ENCODE measurements at places on chromosomes 4 and X. TPM values are rescaled to one million over a fixed set of nuclear protein-coding genes. Genes with fewer than 3 reads are reported as not detected.

DNA sequence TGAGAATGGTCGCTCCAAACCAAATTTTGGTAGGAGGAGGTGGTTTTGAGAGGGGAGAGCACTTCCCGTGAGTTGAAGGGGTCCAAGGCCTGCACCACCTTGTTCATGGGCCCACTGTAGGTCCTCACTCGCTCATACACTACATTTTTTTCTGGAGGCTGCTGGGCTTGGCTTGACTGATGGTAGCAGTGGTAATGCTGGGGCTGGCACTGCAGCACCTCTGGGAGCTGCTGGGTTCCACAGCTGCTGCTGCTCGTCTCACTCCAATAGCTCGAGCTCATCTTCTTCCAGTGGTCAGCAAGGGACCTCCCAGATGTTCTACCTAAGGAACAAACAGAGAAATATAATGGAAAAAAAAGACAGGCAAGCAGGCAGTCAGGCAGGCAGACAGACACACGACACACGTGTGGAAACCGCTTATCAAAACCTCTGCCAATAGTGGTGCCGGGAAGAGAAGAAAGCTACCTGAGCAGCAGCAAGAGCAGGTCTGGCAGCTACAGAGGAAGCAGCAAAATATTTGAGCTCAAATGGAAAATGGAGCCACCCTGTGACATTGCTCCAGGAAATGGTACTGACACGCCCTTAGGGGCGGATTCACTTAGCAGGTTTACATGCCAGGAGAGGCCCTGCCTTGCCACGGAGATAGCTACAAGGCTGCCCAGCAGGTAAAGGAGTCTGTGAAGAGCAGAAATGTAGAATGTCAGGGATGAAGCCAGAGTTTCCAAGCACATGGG lies at the start of gene POF1B:
Gene POF1B, minus strand, starts transcription at position 492 of the 734 bp plus-strand sequence. Its CDS starts 211 bp downstream, at position 281.
- H3K27ac ChIP-seq = no peak within 1 kb of the TSS

DNA sequence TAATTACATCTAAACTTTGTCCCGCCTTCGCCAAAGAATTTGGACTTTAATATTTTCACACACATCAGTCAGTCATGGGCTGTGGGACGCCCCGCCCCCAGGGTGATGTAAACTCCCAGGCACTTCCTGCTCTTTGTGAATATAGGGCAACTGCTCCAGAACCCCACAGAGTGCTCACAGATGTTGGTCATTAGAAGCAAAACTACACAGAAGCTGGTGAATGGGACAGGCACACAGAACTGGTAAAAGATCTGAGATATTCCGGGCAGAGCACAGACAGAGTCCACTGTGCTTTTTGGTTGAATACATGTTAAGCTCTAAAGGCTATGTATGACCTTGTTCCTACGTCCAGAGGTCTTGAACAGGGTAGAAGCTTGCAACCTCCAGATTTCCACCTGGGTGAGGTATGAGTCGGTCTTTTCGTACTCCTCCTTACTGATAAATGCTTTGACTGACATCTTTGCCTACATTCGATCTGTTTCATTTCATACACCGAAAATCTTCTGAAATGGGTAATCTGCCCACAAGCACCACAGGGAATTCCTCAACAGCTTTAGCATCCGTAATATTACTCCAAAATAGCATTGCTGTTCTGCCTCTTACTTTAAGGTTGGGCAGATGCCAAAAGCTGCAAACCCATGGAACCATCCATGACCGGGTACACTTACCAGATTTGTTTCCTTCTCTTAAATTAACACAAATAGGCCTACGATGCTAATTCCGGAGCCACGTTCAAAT lies 144.6 kb downstream of the AMELX start:
- H3K4me3 ChIP-seq = no peak overlapping the region
- peak; percentile 67 for DNase-seq
- no peaks in the 10 kb centered on the region for H3K27me3 ChIP-seq
- peaks cover 2% of the 10 kb centered on the region for H3K4me1 ChIP-seq

- H3K27ac ChIP-seq = no peak overlapping the region
- H3K4me1 ChIP-seq = peaks cover 6% of the 10 kb centered on the region
- no peaks in the 10 kb centered on the region for H3K36me3 ChIP-seq
- no peak overlapping the region for H3K4me3 ChIP-seq
- no peaks in the 10 kb centered on the region for H3K27me3 ChIP-seq
Measured at GRCh38 chr4:186685767-186686183, 37.9 kb downstream of the FAT1 start.

- H3K27ac ChIP-seq = no peak overlapping the region
- no peak for DNase-seq
- H3K4me3 ChIP-seq = no peak overlapping the region
- H3K4me1 ChIP-seq = no peaks in the 10 kb centered on the region
- H3K36me3 ChIP-seq = no peaks in the 10 kb centered on the region
- no peaks in the 10 kb centered on the region for H3K27me3 ChIP-seq
Measured at GRCh38 chrX:40433160-40433559, 147.6 kb upstream of the ATP6AP2 start.

- DNase-seq = no peak
- H3K36me3 ChIP-seq = no peaks in the 10 kb centered on the region
- H3K4me3 ChIP-seq = no peak overlapping the region
- H3K27me3 ChIP-seq = no peaks in the 10 kb centered on the region
Measured at GRCh38 chr4:16123356-16124084, 39.7 kb upstream of the PROM1 start.

- no peaks in the 10 kb centered on the region for H3K36me3 ChIP-seq
- H3K4me3 ChIP-seq = no peak overlapping the region
- H3K4me1 ChIP-seq = no peaks in the 10 kb centered on the region
- no peaks in the 10 kb centered on the region for H3K27me3 ChIP-seq
- DNase-seq = no peak
Measured at GRCh38 chrX:106649523-106650428, 38.0 kb downstream of the RADX start.

GRCh38 chr4:131974730-131975129 lies 1174.4 kb upstream of the PCDH10 start:
- no peak for DNase-seq
- H3K36me3 ChIP-seq = no peaks in the 10 kb centered on the region
- H3K27me3 ChIP-seq = no peaks in the 10 kb centered on the region
- H3K4me3 ChIP-seq = no peak overlapping the region
- no peaks in the 10 kb centered on the region for H3K4me1 ChIP-seq

- no peaks in the 10 kb centered on the region for H3K4me1 ChIP-seq
- H3K4me3 ChIP-seq = no peak overlapping the region
- no peak for DNase-seq
- no peaks in the 10 kb centered on the region for H3K36me3 ChIP-seq
- no peaks in the 10 kb centered on the region for H3K27me3 ChIP-seq
Measured at GRCh38 chr4:83932750-83933391, 397.0 kb downstream of the GPAT3 start.

GRCh38 chr4:13537011-13537831 lies 7.1 kb downstream of the NKX3-2 start:
- H3K4me3 ChIP-seq = no peak overlapping the region
- no peaks in the 10 kb centered on the region for H3K27me3 ChIP-seq
- H3K36me3 ChIP-seq = no peaks in the 10 kb centered on the region
- no peak for DNase-seq
- no peaks in the 10 kb centered on the region for H3K4me1 ChIP-seq
- H3K27ac ChIP-seq = no peak overlapping the region

- H3K4me3 ChIP-seq = no peak overlapping the region
- no peak for DNase-seq
- H3K4me1 ChIP-seq = no peaks in the 10 kb centered on the region
Measured at GRCh38 chr4:48380583-48381167, 39.3 kb downstream of the SLAIN2 start.

DNA sequence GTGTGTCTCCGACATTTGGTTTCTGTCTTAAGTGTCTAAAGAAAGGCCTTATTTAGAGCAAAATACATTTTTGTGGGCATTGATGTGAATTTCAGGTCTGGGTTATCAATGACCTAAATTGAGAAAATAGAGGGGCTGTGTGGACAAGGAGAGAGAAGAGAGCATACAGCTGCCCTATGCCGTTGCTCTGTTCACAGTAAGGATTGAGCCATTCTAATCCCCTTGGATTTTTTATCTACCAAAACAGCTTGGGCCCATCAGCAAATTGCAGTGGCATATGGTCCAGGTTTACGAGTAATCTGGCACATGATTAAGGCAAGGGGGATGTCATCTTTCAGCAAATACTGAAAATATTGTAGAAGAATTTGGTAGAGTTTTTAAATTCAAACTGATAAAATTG lies 210.2 kb downstream of the ANTXR2 start:
- no peaks in the 10 kb centered on the region for H3K27me3 ChIP-seq
- DNase-seq = no peak
- no peaks in the 10 kb centered on the region for H3K4me1 ChIP-seq
- no peaks in the 10 kb centered on the region for H3K36me3 ChIP-seq
- H3K4me3 ChIP-seq = no peak overlapping the region

GRCh38 chr4:61251129-61251528 lies 51.0 kb downstream of the ADGRL3 start:
- H3K4me1 ChIP-seq = peaks cover 1% of the 10 kb centered on the region
- no peak for DNase-seq
- H3K36me3 ChIP-seq = no peaks in the 10 kb centered on the region
- no peak overlapping the region for H3K27ac ChIP-seq
- H3K4me3 ChIP-seq = no peak overlapping the region
- H3K27me3 ChIP-seq = no peaks in the 10 kb centered on the region

- H3K27me3 ChIP-seq = no peaks in the 10 kb centered on the region
- H3K4me1 ChIP-seq = no peaks in the 10 kb centered on the region
- no peak overlapping the region for H3K4me3 ChIP-seq
- H3K36me3 ChIP-seq = no peaks in the 10 kb centered on the region
- DNase-seq = no peak
Measured at GRCh38 chr4:10635091-10635490, 49.5 kb downstream of the CLNK start.

GRCh38 chr4:27916452-27917184 lies 1056.0 kb downstream of the STIM2 start:
- no peak for DNase-seq
- H3K36me3 ChIP-seq = no peaks in the 10 kb centered on the region
- H3K27me3 ChIP-seq = no peaks in the 10 kb centered on the region
- H3K27ac ChIP-seq = no peak overlapping the region

Gene GYPA
- total RNA-seq = not detected

DNA sequence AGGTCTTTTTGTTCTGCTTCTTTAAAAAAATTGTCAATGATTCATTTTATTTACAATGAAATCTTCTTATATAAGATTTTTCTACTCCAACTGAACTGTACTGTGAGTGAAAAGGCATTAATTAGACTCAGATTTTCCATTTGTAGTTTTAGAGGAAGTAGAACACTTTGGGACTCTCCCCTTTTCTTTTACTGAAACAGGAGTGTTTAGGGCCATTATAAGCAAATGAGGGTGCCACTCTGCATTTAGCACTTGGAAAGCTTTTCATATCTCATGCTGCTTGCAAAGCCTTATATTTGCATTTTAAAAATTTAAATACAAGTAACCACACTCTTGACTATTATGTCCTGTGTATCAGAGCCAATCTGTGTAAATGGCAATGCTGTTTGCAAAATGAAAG lies 584.3 kb downstream of the KLHL13 start:
- H3K4me1 ChIP-seq = no peaks in the 10 kb centered on the region
- H3K4me3 ChIP-seq = no peak overlapping the region
- H3K27me3 ChIP-seq = no peaks in the 10 kb centered on the region
- no peaks in the 10 kb centered on the region for H3K36me3 ChIP-seq

GRCh38 chr4:30714408-30715031 lies 5.6 kb upstream of the PCDH7 start:
- H3K36me3 ChIP-seq = no peaks in the 10 kb centered on the region
- H3K4me3 ChIP-seq = no peak overlapping the region
- H3K4me1 ChIP-seq = no peaks in the 10 kb centered on the region
- H3K27me3 ChIP-seq = no peaks in the 10 kb centered on the region
- H3K27ac ChIP-seq = no peak overlapping the region

Gene PPEF2
- 0.36 TPM for total RNA-seq

GRCh38 chrX:109777749-109778148 lies 44.7 kb upstream of the ACSL4 start:
- H3K27ac ChIP-seq = no peak overlapping the region
- H3K27me3 ChIP-seq = no peaks in the 10 kb centered on the region
- no peaks in the 10 kb centered on the region for H3K4me1 ChIP-seq
- no peak for DNase-seq
- no peaks in the 10 kb centered on the region for H3K36me3 ChIP-seq
- H3K4me3 ChIP-seq = no peak overlapping the region

Data from aorta (tissue), 5 donors.